ENCODE measurements at places on chromosomes 1 and 21.

DNA sequence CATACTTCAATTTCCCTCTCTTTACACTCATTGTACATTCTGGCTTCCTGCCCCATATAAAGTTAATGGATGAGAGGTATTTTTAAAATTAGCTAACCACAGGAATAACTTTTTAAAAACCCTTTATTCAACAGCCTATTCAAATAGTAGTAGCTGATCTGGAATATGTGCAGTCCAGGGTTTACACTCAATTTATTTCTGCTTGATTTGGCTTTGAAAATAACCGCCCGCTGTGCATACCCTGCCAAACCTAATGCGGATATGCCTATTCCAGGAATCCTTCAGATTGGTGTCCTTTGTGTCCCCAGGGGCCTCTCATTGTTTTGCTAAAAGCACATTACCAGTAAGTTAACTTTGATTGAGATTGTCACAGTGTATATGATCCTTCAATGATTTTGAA, 1686.2 kb downstream of the PLA2G4A start:
- DNase-seq, result no peak

GRCh38 chr21:26845066-26845758, at the start of gene ADAMTS1:
TSS of gene ADAMTS1 (minus strand) at chr21:26845409. CDS start at chr21:26844954, 455 bp downstream.
- DNase-seq, result no peak

DNA sequence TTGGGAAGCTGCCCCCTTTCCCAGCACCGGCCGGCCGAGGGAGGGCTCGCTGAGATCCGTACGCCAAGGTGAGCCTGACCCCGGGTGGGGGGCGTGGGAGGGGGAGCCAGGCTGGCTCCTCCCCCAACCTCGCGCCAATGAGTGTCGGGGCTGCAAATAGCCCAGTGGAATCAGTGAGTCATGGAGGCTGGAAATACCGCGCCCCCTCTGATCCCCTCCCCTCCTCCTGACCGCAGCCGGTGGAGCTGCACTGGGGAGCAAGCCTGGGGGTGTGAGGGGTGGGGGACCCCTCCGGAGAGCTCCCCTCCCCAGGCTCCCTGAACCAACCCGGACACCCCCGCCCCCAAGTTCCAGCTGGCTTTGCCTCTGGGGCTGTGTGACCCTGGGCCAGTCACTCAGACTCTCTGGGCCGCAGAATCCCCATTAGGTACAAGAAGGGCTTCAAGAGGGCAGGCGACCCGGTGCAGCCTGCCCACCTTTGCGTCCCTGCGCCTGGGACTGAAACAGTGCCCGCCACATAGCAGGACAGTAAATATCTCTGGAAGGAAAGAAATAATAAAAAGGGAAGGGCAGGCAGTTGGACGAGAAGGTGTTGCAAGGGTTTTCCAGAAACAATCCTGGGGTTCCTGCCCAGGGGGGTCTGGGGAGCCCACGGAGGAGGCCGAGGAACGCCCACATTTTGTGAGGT, 4.5 kb downstream of the HSPB7 start:
- DNase-seq, result no peak

- no peak for DNase-seq
Observed at GRCh38 chr1:6783221-6783620, 2.0 kb upstream of the CAMTA1 start.

- DNase-seq, result no peak
Observed at GRCh38 chr21:25298512-25299491, 308.5 kb downstream of the MRPL39 start.

DNA sequence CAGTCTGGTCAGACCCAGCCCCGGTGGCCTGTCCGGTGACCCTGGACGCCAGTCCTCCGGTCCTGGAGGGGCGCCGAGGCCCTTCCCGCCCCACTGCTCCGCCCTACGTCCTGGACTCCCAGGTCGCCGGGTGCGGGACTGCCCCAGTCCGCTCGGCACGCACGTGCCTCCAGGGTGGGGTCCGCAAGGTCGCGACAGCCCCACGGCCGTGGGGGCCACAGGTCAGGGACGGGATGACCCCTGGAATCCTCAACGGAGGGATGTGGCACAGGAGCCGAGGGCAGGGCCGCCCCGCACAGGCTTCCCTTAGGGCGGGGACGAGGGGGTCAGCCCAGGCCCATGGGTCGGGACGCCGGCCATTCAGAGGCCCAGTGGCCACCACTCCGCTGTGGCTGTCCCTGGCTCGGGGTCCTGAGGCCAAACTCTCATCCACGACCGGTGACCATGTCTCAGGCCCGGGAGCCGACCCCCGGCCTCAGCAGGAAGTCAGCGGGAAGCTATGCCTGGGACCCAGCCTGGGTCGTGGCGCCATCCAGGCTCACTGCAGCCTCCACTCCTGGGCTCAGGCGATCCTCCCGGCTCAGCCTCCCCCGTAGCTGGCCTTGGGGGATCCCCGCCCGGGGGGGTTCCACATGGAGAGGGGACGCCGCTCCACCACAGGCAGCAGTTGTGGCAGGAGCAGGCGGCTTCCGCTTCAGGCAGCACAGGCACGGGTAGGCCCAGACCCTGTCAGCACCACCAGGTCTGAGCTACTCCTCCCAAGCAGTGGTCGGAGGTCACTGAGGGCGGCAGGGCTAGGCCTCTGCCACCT, 599 bp upstream of the TMEM240 start:
- DNase-seq, result no peak

DNA sequence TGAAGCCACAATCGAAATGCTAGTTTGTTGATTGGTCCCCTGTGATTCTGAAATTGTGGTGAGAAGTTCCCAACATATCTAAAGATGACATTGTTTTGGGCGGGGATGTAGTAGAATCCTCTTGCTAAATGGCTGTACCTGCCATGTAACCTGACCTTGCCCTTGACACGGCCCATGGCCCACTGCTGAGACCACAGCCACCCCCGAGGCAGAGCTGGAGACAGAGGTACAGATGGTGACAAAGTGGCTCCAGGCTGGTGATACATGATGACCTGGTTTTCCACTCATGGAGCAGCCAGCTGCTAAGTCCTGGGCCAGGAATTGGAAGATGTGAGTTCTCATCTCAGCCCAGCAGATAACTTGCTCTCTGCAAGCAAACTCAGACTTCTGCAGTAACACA, 226.5 kb downstream of the FOXD2 start:
- no peak for DNase-seq

- DNase-seq, result no peak
Observed at GRCh38 chr1:20602851-20603450, 14.1 kb downstream of the CDA start.

- no peak for DNase-seq
Observed at GRCh38 chr1:20950679-20951078, 163.6 kb upstream of the HP1BP3 start.

DNA sequence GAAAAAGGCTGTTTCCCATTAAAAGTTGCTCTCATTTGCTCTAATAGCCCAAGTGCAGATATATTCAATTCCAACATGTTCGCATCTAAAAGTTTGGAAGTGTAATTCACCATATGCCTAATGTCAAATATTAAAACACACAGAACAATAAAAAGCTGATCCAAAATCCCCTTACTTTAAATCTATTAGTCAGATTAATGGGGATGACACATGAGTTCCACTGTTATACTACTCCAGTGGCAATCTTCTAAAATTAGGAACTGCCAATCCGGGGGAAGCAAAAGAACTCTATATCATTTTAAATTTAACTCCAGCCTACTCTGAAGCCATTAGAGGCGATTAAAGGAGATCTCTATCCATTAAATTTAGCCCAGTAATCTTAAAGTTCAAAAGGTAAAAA, 317.1 kb downstream of the NTNG1 start:
- DNase-seq, result no peak

DNA sequence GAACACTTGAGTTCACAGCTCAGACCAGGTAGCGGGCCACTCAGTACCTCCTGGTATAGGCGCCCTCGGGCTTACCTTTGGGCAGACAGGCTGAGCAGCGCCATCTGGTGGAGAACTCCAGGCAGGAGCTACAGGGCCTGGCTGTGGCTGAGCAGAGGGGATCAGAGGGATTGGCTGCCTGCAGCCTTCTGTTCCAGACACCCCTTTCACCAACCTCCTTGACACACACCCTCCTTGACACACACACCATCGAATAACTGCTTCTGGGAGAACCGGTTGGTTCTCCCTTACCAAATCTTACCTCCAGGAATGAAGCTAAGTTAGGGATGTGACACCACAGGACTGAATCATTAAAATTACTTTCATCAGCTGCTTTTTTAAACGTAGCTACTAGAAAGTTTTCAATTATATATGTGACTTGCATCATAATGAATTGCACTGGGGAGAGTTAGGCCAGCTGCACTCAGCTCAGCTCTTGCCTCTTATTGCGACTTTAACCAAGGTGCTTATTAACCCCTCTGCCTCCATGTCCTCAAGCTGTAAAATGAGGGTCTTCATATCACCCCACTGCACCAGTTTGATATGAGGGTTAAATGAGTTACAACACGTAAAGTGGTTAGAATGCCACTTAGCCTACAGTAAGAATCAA, 6.6 kb downstream of the LIN28A start:
- DNase-seq, result no peak

DNA sequence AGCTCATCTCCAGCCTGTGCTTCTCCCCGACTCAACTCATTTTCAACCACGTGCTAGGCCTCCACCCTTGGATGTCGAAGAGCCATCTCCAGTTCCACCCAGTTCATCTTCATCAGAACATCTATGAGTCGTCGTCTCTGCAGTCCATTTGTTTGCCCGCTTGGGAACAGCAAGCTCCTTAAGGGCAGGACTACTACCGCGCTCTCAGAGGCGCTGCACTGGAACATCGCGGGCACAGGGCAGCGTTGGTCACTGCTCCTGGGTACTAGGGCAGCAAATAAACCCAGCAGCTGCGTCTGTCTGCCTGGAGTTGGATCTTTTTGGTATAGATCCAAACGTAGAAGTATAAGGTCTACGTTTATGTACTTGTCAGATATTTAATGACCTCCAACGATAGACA, 478 bp upstream of the PRDM2 start:
- DNase-seq, result no peak

- no peak for DNase-seq
Observed at GRCh38 chr1:246726255-246726679, 2.1 kb downstream of the SCCPDH start.

GRCh38 chr1:15730936-15731335, 5.1 kb upstream of the SLC25A34 start:
- no peak for DNase-seq

GRCh38 chr1:173383351-173383750, 93.8 kb upstream of the PRDX6 start:
- DNase-seq, result no peak

- no peak for DNase-seq
Observed at GRCh38 chr1:176619261-176619660, 156.3 kb downstream of the PAPPA2 start.

DNA sequence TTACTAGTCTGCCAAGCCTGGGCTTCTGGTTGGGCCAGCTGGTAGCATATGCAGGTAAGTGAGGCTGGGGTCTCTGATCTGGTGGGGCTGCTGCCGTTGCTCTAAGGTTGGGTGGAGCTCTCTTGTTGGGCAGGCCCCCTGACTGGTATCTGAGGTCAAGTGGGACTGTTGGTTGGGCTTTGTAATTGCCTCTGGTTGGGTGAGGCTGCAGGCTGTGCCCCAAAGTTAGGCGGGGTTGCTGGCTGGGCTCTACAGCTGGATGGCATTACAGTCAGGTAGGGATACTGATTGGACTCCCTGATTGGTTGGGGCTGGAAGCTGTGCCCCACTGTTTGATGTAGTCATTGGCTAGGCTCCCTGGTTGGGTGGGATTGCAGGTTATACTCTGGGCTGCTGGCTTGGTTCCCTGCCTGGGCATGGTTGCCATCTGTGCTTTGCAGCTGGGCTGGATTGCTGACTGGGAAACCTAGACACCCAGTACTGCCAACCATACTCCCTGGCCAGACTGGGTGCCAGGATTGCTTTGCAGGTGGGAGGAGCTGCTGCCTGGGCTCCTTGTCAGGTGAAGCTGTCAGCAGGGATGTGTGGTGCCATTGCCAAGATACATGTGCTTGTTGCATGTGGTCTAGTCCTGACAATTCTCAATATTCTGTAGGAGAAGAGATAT, 130.5 kb downstream of the RABGAP1L start:
- DNase-seq, result no peak

DNA sequence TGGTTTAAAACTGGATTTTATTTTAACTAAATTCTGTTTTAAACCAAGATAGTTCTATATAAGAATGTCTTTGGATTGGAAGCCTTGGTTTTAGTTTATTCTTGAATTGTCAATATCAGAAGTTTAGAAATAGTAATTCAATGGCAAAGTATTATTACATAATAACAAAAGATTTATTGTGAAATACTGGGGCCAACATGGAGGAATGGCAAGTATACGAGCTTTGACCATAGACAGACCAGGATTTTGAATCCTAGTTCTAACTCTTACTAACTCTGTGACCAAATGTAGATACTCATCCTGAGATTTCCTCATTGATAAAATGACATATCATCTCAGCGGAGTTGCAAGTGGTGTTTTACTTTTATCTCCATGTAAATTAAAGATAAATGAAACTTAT, 63.3 kb downstream of the CAMSAP2 start:
- DNase-seq, result no peak

GRCh38 chr1:6599141-6599975, 3.3 kb downstream of the KLHL21 start:
- no peak for DNase-seq

Measured in pulmonary artery endothelial cell (primary cell).